Activated CD8-positive, alpha-beta memory T cell treated with anti-CD3 and anti-CD28 coated beads, Interleukin-2, amount 10 ng/mL, durations not matched to agents 7 days and 5 days (primary cell): ENCODE measurements at places on chromosomes 16 and 17. TPM values are rescaled to one million over a fixed set of nuclear protein-coding genes. Genes with fewer than 3 reads are reported as not detected.

Gene NPTX1
- total RNA-seq: 9.3 TPM

Gene MYCBPAP
- total RNA-seq: 6.7 TPM

DNA sequence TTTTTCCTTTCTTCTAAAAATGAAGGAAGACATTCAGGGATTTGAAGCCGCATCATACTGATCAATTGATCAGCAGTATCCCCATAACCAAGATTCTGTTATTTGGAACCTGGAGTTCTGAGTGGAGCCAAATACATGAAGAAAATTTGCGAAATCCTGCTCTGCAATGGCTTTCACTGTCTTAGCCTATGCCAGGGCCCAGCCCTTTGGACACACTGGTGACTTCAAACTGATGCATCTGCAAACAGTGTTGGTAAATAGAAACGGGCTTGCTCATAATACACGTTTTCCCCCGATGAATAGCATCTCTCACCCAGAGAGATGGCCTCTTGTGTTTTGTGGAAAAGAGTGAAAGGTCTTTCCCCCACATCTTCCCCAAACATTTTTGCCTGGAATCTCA, 87.6 kb upstream of the TOX3 start:
- DNase-seq: no peak

DNA sequence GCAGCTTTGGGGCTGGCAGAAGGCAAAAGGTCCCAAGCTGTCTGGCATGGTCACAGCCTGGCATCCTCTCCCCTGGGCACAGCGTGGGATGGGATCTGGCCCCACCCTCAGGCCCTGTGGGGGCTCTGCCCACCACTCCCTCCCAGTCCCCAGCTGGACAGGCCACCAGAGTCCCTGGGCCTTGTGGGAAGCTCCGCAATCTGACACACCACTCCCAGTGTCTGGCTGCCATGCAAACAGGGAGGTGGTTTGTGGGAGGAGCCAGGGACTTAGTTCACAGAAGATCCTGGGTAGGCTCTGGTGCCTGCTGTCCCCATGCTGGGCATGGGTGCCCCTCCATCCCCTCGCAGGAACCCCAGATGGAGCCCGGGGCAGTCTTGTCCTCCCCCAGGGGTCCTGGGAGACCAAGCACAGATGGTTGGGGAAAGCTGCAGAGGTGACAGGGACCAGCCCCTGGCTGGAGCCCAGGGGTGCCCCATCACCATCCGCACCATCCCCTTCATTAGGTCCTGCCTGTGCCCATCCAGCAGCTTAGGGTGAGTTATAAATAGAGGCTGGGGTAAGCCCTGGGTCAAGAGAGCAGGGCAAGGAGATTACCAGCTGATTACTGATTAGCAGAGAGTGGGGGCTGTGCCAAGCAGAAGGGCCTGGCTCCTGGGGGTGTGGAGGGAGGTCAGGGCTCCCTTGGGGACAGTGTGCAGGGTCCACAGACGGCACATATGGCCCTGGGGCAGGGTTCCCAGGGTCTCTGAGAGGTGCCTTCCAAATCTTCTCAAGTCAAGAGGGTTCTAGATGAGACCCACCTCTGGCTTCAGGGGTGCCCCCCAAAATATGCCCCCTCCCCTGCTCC, 6.2 kb downstream of the FSCN2 start:
- DNase-seq: no peak

DNA sequence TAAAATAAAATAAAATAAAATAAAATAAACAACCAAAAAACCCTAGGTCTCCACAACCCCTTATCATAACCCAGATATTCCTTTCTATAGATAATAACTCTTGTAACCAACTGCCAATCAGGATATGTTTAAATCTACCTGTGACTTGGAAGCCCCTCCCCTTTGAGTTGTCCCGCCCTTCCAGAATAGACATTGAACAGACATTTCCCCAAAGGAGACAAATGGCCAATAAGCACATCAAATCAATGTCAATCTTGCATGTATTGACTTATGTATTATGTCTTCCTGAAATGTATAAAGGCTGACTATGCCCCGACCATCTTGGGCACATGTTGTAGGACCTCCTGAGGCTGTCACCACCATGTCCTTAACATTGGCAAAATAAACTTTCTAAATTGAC, 1.5 kb upstream of the MAPK7 start:
- no peak for DNase-seq

DNA sequence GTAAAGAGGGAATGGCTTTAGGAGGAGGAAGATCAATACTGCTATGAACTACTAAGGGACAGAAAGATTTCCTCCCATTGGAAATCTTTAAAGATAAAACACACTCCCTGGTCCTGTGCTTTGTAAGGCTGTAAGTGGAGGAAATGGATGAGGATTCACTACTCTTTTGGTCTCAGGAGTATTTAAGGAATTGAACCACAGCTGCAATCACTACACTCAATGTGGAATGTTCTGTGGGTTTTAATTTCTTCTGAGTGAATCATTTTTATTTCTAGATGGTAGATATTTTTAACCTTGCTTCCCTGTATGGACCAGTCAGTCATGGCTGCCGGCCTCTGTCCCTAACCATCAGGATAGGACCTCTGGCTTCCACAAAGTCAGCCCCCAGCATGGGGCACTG, 65.6 kb downstream of the SDR42E1 start:
- no peak for DNase-seq

Gene GAST
- total RNA-seq: not detected

DNA sequence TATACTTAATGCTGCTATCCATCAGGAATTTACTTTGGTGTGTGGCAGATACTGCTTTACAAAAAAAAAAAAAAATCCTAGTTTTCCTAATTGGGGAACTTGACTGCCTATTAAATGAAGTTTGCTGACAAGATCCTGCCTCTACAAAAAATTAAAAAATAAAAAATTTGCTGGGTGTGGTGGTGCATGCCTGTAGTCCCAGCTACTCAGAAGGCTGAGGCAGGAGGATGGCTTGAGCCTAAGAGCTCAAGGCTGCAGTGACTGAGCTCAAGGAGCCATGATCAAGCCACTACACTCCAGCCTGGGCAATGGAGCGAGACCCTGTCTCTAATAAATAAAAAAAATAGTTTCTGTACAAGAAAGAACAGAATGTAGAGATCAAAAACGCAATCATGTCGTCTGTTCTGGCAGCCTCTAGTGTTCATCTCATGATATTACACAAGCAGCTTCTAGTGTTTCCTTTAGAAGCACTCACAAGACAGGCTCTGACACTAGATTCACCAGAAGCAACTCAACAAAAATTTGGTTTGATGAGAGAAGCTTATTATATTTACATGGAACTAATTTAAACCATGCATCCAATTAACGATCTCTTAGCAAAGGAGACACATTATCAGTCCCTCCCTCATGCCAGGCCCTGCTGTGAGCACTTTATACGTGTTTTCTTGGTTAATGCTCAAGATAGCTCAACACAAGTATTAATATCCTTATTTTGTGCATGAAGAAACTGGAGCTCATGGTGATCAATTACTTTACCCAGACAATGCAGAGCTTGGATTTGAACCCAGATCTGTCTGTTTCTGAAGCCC, 6.8 kb upstream of the KRTAP17-1 start:
- DNase-seq: peak; percentile 31
